ENCODE measurements at places on chromosomes 3 and 15.

- no peak for DNase-seq
Measured at GRCh38 chr3:190375671-190376070, 12.3 kb upstream of the CLDN16 start.

DNA sequence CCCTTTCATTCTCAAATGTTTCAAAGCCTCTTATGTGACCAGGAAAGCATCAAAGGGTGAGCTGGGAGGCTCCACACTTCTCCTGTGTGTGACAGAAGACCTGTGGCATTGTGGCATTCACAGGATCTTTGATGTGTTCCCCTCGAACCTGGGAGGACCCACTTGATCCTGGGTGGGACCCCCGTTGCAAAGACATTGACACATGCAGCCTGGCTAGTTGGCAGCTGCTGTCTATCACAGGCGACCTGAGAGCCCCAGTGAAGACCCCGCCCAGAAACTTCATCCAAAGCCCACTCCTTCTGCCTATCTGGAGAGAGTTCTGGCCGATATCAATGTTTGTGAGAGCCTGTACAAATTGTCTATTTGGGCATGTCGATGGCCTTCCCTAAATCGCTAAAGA, 140.4 kb upstream of the ATP2B2 start:
- no peak for DNase-seq

- no peak for DNase-seq
Measured at GRCh38 chr15:24899367-24899766, 55.4 kb upstream of the SNRPN start.

GRCh38 chr3:46895204-46895660, 17.7 kb downstream of the PTH1R start:
- DNase-seq: peak; percentile 51

DNA sequence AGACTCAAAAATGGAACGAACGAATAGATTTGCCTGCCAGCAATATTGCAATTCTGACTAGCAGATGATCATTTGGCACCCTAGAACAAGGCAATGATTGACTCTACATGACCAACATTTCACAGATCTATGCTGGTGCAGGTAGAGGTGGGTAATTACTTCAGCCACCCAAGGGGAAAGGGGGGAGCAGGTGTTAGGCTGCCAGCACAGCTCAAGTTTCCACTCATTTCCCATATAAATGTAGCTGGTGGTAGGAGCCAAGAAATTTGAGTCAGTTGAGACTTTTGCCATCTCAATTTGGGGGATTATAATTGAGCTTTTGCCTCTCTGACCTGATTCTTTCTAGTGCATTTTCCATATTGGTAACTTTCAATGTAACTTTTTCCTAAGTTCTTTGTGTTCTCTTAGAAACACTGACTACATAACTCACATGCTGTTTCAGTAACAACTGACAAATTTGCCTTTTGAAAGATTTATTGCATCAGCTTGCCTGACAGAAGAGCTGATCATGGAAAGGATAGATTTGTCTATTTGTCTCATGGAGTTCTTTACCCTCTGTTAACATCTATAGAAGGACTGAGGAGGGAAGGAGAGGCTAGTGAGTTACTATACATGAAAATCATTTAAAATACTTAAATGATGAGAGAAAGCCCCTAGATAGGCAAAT, 902.5 kb downstream of the ZPLD1 start:
- DNase-seq: no peak

GRCh38 chr3:190444576-190445145, 5.0 kb downstream of the TMEM207 start:
- DNase-seq: no peak

- no peak for DNase-seq
Measured at GRCh38 chr3:21909096-21909495, 158.1 kb upstream of the ZNF385D start.

DNA sequence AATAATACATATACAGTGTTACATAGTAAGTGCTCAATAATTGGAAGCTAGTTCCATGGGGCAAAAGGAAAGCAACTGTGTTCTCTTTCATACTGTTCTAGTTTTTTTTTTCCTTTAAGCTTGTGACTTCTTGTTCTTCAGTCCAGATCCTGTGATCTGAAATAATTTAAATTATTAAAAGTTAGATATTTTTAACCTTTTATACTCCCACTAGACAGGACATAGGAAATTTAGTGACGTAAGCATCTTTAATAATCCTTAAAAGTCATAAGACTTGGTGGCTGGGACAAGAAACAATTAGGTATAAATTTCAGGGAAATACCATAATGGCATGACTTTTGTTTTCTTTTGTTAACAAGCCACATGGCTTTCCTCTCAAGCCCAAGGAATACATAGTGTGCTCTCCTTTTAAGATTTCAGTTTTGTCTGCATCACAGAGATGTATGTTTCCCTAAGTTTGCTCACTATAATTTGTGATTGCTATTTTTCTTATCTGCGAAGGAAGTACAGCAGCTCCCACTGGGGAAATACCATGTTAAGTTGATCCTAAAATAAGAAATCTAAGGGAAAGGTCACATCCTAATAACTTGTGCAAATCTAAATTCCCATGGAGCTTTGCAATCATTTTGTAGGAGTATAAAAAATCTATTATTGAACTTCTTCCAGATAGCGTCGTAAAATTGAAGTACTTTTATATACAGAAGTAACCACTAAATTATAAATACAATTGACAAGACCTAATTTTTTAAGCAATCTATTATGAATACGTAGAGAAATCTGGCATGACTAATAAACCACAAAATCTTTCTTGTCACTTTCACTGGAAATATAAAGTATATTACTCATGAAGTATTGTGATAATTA, 30.1 kb downstream of the PPARG start:
- no peak for DNase-seq

GRCh38 chr3:132254076-132254755, 63.0 kb upstream of the ACP3 start:
- no peak for DNase-seq
